Muscle of arm (tissue), 14 donors: ENCODE measurements at places on chromosomes 5 and 9. TPM values are rescaled to one million over a fixed set of nuclear protein-coding genes. Genes with fewer than 3 reads are reported as not detected.

DNA sequence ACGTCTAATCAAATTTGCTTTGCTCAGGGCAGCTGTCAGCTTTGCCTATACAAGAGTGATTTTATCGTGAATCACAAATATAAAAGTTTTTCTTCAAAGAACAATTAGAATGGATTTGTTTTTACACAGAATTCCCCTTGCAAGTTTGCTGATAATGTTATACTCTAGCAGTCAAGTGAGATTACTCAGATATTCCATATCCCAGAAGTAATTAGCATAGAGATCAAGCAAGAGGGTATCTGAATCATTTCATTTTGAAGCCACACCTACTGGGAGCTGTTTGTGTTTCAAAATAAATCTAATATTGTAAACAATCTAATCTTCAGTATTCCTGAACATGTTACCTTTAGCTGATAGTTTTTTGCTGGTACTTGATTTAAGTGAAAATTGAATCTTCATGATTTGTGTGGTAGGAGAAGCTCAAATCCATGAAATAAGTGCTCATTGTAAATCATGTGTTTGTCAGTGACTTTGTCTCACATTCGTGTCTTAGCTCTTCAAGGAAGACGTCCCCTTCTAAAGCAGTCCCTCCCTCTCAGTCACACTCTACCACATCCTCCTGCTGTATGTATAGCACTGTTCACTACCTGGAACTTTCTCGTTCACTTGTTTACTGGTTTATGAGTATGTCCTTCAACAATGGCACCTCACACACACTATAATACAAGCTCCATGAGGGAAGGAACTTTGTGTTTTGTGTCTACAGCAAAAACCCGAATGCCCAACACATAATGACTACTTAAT is 3.3 kb upstream of the TTC39B start:
- DNase-seq = no peak

The C9orf153 gene
- polyA plus RNA-seq = not detected

The F2RL2 gene
- 1.6 TPM for polyA plus RNA-seq

DNA sequence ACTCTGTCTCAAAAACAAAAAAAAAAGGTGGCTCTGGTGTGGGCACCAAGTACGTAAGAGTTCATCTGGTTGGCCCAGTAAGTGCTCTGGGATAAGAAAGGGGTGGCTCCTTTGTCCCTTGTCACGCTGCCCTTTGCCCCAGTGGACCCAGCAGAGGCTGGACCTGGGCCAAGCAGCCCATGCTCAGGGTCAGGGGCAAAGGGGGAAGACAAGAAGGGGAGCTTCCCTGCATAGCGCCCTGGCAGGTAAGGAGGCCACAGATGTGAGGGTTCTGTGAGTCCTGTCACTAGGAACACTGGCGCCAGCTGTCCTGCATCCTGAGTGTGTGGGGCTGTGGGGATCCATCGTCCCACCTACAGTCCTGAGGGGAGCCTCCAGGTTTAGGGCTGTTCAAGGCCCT is 65.3 kb downstream of the GADD45G start:
- DNase-seq = no peak
